Hippocampal formation (tissue), 2 donors: ENCODE measurements at places on chromosomes 1 and 21.

GRCh38 chr1:156102633-156103511 lies 11.6 kb upstream of the LMNA start:
- DNase-seq, result no peak

- no peak for DNase-seq
These were observed 43.1 kb upstream of the TNFSF18 start for GRCh38 chr1:173093691-173094445.

DNA sequence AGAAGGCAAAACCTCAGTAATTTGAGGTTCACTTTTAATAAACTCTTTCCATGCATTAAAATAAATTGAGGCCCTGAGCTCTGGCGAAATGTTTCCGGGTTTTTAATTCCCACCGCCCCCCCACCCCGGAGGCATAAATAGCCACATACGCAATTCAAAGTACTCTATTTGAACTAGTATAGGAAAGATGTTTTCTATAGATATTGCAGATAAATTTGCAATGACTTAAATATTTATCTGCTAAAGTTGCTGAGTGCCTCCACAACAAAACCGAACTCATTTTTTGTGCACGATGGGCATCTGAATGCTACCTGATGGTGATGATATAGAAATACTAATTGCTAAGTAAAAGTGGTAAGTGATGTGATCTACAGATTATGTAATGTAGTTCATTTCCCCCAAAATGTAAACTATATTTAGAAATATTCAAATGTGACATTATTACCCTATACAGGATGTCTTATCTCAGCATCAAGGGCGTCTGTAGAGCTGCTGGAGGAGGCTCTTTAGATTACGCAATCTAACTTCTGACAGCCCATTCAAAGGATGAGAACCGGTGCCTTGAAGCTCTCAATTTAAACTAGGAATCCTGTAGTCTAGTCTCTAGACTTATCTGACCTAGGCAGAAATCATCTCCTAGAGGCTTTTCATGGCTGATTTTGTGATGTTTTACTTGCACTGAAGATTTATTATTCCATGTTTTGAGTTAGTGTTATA lies 8.5 kb downstream of the IRF2BP2 start:
- DNase-seq, result no peak

GRCh38 chr1:54371942-54372275 lies 34.3 kb downstream of the SSBP3 start:
- DNase-seq, result no peak

DNA sequence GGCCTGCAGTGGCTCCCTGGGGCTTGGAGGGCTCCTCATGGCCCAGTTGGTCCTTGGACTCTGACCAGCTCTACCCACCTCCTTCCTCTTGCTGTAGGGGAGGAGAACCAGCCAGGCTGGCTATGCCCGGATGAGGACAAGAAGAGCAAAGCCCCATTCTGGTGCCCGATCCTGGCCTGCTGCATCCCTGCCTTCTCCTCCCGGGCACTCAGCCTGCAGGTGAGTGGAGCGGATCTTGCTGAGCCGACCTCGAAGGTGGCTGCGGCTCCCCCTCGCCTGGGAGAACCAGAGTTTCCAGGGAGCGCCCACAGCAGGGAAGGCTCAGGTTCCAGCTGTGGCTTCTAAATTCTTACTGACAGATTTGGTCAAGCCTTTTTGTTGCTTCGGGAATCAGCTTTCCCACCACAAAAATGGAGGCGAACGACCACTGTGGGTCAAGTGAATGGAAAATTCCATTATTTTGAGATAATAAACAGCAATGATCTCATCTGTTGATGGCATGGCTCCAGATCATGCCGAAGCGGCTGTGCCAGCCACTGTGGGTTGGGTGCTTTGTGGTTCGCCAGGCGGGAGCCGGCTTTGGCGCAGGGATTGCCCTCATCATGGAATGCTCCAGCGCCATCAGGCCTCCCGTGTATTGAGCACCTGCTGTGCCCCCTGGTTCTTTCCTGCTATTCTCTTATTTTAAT lies 106.5 kb upstream of the ACTL8 start:
- no peak for DNase-seq

DNA sequence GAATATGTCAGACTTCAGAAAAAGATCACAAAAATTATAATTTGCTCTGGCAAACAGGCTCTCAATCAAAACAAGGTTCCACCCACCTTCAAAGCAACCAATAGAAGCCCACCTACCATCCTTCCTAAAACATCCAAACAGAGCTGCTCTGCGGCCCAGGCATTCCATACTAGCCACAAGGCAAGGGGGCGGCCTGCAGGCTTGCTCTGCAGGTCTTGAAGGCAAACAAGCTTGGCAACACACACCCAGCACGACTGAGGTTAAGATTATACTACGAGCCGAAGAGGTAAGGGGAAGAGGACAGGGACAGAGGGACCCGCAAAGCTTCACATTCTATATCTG lies 207.3 kb downstream of the SLC45A1 start:
- peak; percentile 37 for DNase-seq

GRCh38 chr1:164806531-164806930 lies 247.5 kb downstream of the PBX1 start:
- no peak for DNase-seq

DNA sequence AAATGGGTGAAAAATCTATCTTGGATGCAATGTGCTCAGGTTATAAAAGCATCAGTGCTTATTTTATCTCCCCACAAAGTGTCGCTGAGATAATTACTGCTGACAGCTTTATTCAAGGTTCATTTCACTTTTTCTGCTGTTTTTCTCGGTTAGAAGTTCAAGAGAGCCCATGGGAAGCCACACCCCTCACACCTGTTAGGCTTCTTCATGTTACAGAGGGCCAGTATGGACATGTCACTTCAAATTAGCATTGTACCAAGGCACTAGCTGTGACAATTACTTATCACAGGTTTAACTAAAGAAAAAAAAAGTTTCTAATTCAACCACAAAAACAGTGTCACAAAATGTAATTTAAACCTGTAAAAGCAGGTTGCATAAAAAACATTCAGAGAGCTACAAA lies 187.3 kb upstream of the DMRTA2 start:
- DNase-seq, result no peak

GRCh38 chr1:186536273-186536890 lies 75.5 kb upstream of the PDC start:
- no peak for DNase-seq

DNA sequence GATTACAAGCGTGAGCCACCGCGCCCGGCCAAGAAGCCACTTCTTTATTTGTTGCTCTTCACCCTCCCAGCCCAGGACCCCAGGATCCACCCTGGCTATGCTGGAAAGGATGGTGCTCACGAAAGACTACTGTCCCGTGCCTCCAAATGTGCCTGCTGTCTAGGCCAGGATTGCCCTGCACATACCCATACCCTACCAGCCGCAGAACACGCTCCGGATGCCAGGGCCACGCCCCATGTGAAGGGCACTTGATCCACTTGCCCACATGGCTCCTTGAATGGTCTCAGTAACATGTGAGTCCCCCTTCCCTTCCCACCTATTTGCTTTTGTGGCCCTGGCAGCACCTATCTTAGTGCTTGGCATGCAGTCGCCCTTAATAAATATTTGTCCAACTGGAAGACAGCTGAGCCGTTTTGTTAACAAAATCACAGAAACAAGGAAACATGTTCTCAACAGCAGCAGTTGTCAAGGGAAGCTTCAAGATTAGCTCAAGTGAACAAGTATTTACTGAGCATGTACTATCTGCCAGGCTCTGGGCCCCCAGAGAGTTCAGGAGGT lies 13.8 kb upstream of the UBXN10 start:
- no peak for DNase-seq

DNA sequence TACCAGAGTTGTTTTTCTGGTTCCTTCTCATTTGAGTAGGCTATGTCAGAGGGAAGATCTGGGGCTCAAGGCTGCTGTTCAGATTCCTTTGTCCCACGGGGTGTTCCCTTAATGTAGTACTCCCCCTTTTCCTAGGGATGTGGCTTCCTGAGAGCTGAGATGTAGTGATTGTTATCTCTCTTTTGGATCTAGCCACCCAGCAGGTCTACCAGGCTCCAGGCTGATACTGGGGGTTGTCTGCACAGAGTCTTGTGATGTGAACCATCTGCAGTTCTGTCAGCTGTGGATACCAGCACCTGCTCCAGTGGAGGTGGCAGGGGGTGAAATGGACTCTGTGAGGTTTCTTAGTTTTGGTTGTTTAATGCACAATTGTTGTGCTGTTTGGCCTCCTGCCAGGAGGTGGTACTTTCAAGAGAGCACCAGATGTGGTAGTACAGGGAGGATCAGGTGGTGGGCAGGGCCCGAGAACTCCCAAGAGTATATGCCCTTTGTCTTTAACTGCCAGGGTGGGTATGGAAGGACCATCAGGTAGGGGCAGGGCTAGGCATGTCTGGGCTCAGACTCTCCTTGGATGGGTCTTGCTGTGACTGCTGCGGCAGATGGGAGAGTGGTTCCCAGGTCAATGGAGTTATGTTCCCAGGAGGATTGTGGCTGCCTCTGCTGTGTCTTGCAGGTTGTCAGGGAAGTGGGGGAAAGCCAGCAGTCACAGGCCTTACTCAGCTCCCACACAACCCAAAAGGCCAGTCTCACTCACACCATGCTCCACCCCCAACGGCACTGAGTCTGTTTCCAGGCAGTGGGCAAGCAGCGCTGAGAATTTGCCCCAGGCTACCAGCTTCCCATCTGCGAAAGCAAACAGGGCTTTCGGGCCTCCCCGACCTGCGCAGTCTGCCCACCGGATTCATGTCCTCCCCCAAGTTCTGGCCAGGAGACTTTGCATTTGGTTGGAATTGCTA lies 64.2 kb downstream of the SERINC2 start:
- no peak for DNase-seq

GRCh38 chr1:182367926-182368325 lies 23.7 kb downstream of the GLUL start:
- DNase-seq, result no peak

DNA sequence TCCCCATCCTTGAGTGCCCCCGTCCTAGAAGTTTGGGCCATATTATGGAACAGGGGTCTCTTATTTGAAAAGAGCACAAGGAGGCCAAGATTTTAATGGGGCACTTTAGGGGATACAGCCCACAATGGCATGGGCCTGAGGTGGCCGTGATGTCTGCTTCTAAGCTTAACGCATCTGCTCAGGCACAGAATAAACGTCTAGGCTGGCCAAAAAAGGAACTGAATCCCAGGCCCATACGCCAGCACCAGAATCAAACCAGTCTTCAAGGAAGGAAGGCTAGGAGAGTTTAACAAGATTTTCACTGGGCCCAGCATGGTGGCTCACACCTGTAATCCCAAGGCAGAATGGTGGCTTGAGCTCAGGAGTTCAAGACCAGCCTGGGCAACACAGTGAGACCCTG lies 9.2 kb upstream of the SARS1 start:
- DNase-seq, result no peak

DNA sequence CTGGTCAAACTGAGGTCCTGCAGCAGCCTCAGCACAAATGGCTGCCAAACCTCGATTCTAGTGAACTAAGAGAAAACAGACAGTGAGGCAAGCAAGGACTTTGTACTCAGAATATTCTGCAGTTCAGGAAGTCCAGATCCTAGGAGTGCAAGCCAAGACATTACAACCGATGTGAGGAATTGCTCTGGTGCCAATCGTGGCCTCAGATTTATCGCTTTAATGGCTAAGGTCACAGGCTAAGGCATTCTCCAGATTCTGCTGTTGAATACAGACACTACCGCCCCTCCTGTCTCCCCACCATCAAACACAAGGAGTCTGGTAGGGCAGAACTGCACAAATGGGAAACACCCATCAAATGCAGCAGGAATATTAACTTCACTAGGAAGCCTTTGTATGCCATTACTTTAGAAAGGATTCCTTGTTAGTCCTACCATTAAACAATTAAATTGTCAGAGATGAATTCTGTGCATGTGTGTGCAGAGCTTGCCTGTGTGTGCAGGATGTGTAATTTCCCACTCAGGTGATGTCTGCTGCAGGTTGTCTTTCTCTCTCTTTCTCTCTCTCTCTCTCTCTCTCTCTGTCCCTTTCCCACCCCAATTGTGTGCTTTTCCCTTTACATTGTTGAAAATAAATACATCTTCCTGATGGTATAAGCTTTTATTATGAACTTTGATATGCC lies 9.2 kb upstream of the SERTAD4 start:
- no peak for DNase-seq

DNA sequence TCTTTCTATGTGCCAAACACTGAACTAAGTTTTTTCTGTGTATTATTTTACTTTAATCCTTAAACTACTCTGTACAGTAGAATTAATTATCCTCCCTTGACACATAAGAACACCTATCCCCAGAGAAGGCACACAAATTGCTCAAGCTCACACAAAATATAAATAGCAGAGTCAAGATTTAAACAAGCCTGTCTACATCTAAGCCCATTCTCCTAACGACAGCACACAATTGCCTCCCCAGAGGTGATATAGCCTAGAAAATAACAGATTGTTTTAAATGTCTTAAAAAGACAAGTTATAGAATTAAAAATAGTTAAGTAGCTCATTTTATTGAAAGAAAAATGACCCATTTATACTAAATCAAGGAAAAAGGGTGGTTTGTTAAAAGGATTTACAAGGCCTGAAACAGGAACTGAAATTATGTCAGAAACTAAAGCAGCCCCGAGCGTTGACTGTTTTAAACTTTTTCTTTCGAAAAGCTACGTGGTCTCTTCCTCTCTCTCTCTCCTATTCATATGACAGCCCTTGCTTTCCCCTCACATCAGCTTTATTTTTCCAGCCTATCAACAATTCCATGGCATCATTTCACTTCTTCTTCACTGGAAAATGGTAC lies 30.5 kb downstream of the TNFSF18 start:
- no peak for DNase-seq

GRCh38 chr1:168631671-168632400 lies 55.4 kb downstream of the XCL1 start:
- no peak for DNase-seq

DNA sequence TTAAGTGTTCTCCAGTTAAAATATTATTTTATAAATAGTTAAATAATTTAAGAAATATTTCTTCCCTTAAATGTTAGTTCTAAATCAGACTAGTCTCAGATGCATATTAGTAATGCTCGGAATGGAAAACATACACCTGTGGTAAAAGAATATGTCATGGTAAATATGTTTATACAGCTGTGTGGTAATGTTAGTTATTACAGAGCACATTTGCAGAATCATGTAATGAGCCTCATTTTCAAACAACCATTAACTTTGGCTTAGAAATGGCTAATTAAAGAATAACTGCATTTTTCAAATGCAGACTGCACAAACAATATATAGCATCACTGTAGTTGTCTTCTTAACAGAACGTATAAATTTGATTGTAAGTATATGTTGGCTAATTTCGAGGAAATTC lies 90.3 kb downstream of the DISP1 start:
- no peak for DNase-seq

GRCh38 chr1:23963617-23964234 lies 4.1 kb downstream of the PNRC2 start:
- DNase-seq, result no peak

- no peak for DNase-seq
These were observed 52.5 kb upstream of the HSPA13 start for GRCh38 chr21:14435423-14435822.

- no peak for DNase-seq
These were observed 36.4 kb downstream of the DDAH1 start for GRCh38 chr1:85428471-85429089.

DNA sequence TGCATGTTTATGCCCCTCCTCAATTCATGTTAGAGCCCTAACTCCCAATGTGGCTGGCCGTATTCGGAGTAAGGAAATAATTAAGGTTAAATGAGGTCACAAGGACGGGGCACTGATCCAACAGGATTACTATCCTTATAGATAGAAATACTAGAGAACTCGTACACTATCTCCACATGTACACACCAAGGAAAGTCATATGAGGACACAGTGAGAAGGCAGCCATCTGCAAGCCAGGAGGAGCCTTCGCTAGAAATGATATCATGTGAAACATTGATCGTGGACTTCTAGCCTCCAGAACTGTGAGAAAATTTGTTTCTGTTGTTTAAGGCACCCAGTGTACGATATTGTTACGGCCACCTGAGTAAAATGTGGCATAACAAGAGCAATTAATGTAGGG lies 79.7 kb downstream of the FAF1 start:
- DNase-seq, result no peak
